ENCODE measurements at places on chromosomes 12 and 14. TPM values are rescaled to one million over a fixed set of nuclear protein-coding genes. Genes with fewer than 3 reads are reported as not detected.
A peak's percentile ranks its signal among the peaks of the same experiment; 100 is the strongest.

DNA sequence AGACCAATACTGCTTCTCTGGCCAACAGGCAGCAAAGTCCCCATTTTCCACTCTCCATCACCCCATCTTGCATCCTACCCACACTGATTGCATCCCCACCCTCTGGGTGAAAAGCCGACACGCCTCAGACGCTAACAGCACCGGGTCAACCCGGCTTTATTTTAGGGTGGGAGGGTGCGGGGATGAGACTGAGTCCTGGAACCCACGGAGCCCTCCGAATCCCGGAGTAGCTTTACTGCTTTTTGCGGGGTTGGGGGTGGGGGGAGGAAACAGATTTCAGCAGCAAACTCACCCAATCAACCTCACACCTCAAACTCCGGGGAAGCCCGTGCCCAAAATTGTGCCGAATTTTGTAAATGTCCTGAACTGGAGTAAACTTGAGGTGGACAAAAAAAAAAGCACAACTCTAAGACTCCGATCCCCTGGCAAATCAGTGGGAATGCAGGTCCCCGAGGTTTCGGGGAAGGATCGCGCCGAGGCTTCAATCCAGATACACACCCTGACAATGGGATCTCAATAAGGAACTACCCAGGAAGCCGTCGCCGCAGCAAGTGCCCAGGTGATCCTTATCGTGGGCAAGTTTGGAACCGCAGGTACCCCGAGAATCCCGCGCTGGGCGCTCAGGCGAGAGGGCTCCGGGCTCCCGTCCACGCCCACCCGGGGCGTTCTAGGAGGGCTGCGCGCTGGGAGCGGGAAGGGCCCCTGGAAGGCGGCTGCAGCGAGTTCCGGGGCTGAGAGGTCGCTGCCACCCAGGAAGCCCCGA, 1.1 kb downstream of the GCH1 start:
- DNase-seq, result no peak

DNA sequence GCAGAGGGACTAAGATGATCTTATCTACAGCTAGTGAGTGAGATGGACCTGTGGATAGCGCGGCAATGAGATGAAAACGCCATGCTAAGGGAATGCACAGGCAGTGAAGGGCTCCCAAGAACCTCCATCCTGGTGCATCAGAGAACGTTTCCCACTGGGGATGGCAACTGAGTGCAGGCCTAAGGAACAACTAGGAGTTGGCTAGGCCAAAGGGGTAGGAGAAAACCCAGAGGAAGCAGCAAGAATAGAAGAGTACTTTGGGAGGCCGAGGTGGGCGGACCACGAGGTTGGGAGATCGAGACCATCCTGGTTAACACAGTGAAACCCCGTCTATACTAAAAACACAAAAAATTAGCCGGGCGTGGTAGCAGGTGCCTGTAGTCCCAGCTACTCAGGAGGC, 24.6 kb upstream of the BATF start:
- DNase-seq, result no peak

DNA sequence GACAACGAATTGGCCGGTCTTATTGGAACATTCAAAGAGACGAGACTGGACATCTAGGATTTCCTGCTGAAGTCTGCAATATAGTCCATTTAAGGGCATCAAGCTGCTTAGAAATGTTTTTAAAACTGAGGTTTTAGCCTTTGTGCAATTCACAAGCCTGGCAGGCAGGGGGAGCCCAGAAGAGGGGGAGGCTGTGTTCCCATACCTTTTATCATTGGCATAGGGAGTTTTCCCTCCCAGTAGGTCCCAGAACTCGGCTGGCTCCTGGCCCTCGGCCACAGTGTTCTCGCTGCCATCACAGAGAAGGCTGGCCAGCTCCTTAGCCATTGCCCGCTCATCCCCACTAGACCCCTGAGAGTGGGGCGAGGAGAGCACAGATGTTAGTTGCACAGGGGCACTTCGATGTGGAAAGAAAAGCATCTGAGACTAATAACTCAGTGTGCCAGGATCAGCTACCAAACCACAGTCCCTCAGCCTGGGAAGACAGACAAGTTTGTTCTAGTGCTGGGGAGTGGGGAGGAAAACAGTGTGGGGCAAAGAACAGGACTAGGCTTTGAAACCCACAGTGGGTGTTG, 15.1 kb downstream of the AVIL start:
- DNase-seq, result peak; percentile 44

DNA sequence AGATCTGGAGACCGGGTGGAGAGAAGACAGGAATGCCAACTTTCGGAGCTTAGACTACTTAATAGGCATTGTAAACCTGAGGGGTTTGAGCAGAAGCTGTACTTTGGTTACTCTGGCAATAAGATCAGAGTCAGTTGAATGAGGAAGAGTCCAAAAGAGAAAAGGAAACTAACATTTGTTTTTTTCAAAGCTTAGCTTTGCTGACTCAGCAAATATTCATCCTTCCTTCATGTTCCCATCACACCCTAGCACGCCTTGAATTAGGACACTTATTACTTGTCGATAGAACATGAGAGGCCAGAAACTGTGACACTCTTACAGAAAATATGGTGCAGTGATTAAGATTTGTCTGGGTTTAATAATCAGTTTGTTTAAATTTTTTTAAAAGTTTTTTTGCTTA, 266.9 kb upstream of the ATP2B1 start:
- DNase-seq, result no peak

DNA sequence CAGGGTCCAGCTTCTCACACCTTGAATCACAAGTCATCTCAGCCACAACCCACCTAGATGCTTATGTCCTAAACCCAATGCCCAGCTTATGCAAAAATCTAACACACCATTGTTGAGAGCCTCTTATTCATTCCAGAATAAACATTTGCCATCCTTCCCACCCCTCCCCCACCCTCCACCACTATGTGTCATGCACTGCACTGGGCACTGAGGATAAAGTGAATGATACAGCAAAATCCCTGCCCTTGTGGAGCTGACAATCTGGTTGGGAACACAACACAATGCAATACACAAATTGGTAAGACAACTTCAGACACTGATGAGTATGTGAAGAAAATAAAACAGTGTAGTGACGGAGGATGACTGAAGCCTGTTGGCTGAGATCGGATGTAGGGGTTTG, 1.4 kb upstream of the GLTP start:
- no peak for DNase-seq

GRCh38 chr12:106246891-106247673, 738 bp downstream of the CKAP4 start:
- no peak for DNase-seq

- DNase-seq, result no peak
Observed at GRCh38 chr14:71960494-71961353, 28.5 kb downstream of the RGS6 start.

DNA sequence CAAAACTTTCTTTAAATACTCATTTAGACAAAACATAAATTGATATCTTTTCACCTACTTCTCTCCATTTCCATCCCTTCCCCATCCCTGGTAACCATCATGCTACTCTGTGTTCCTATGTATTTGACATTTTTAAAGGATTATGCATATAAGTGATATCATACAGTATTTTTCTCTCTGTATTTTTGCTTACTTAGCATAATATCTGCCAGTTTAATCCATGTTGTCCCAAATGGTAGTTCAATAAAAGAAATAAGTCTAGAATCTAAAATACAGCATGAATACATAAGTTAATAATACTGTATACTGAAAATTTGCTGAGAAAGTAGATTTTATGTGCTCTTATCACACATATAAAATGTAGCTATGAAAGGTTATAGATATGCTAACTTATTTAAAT, 190.3 kb upstream of the NAV3 start:
- DNase-seq, result no peak

- no peak for DNase-seq
Observed at GRCh38 chr14:61870163-61870562, 107.9 kb downstream of the SNAPC1 start.

DNA sequence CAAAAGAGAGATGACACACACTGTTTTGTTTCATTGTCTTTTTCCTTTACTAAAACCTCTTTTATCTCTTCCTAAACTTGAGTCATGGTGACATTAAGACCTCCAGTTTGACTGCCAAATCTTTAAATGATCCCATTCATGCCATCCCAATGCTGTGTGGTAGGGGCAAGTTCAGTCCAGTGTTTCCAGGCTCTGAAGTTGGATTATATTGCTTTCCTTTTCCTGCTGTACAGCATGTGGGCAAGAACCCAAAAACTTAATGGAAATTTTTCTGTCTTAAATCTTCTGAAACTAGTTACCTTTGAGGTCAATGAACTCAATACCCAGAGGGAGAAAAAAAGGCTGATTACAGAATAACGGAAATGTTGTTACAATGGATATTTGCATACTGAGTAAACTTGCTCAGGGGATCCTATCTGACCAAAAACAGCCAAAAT, 187.1 kb upstream of the FAR2 start:
- DNase-seq, result no peak

DNA sequence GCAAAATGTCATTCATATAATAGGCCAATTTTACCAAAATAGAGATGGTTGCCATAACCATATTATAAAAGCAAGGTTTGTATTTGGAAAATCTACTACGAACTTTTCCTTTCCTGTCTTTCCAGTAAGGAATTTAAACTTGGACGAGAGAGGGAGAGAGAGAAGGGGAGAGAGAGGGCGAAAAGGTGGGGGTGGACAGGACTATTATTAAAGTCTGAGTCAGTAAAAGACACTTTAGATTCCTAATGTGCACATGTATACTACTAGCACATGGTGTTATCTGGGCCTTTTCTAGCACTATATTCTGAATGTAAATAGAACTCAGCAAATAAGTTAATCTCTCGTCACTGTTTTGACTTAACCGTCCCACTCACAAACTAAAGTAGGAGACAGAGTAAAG, 30.4 kb upstream of the FBLN5 start:
- DNase-seq, result no peak

DNA sequence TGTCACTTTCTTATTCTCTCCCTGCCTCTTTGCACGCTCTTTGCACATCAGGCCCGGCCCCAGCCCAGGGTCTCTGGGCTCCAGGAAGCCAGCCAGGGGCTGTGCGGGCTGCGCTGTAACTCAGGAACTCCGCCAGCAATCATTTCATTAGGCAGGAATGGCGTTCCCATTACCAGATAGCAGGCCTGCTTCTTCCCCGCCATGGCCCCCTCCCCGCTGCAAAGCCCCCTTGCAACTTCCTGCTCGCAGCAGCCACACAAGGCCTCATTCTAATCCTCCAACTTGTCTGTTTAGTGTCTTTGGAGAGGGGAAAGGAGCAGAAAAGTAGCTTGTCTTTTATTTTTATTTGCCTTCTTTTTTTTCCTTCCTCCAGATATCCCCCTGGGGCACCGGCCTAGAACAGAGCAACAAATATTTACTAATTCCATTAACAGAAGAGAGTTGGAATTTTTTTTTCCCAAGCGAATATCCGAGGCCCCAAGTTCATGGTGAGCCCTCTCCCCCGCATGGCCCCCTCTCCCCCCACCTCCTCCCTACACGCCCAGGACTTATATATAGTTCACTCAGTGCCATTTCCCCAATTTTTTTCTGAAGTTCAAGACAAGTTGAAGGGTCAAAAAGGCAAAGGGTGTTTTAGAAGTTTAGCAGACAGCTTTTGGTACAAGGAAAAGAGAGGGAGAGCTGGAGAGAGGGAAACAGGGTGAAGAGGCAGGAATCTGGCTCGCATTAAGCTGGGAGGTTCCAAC, 329.4 kb upstream of the TBX3 start:
- DNase-seq, result no peak

DNA sequence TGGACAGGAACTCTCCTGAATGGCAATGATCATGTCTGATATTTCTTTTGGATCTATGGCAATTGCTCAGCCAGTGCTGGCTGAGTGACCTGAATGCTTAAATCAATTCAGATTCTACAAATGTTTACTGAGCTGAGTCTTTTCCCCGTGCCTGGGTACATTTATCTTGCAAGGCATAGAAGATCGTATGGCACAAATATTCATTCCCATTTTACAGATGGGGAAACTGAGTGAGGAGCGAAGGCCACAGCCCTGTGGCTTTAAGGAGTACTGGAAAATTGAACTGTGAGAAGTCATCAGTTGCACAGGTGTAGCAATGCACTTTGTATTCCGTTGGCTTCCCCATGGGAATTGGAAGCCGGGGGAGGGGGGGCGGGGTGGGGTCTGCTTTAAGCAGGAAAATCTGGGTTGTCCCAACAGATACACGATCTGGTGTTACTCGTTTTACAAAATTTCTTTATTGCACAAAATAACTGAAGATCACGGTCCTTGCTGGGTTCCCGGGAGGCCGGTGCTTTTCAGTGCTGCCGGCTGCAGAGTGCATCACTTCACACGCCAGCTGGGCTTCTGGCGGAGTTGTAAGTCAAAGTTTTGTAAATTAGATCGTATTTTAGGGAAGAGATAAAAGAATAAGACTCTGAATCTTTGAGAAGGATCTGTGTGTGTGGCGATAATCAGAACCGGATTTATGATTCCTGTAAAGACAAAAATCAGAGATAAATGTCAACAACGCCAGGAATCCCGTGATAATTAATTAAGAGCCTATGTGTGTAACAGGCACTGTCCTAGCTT, 75.0 kb upstream of the MAP1LC3B2 start:
- DNase-seq, result no peak

The FNTB gene
- total RNA-seq, result 17.2 TPM

The CFL2 gene
- 2.9 TPM for total RNA-seq

The RNASE3 gene
- not detected for total RNA-seq

The KCNC2 gene
- not detected for total RNA-seq

The SLC6A15 gene
- not detected for total RNA-seq

The AQP5 gene
- total RNA-seq, result not detected

Measured in activated naive CD4-positive, alpha-beta T cell treated with anti-CD3 and anti-CD28 coated beads, Interleukin-2, amount 50 U/mL, for 72 hours (primary cell).